Activated T-helper 1 cell treated with anti-CD3 and anti-CD28 coated beads, Interleukin-2, amount 50 U/mL, for 16 hours (primary cell): ENCODE measurements at places on chromosomes 2 and 18.

- no peak for DNase-seq
Measured at GRCh38 chr18:32391126-32391525, 79.6 kb downstream of the GAREM1 start.

- no peak for DNase-seq
Measured at GRCh38 chr18:3453540-3454364, 3.8 kb downstream of the TGIF1 start.

GRCh38 chr2:230933521-230934180, 8.6 kb upstream of the GPR55 start:
- DNase-seq: no peak

GRCh38 chr2:176582990-176583481, 313.8 kb downstream of the MTX2 start:
- no peak for DNase-seq
